ENCODE measurements at places on chromosomes 16 and 17.

GRCh38 chr17:8163978-8164814 lies 1.4 kb upstream of the VAMP2 start:
- DNase-seq = peak; percentile 61

DNA sequence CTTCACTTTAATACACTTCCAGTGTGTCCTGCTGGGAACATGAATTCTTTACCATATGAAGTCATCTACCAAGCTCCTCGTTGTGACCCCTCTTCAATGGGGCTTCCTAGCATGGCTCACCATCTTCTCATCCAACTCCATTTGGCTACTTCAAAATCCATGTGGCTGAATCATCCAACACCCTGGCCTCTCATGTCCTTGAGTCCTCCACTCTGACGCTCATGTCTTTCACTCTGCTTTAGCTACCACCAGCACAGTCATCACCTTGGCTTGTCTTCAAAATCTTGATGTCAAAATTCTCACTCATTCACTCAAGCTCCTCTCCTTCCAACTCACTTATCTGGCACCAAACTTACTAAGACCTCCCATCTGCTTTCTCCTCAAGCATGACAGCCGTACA lies 35.8 kb downstream of the AMFR start:
- peak; percentile 95 for DNase-seq

DNA sequence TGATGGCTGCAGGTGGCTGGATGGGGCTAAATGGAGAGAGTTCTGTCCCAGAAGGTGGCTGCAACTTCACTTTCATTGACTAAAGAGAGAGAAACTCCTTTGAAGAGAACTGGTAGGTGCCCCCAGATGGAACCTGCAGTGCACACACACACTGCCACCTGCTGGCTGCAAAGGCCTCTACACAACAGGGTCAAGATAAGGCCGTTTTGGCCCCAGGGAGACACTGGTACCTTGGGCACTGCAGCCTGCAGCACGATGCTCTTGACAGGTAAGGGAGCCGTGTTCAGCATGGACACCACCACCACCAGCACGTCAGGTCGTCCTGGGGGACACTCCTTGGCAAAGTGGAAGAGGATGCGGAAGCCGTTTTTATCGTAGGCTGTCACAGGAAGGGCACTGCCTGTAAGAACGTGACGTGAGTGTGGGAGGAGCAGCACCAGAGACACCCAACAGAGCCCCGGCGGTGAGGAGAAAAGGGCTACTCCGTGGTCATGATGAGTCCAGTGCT lies 22.7 kb downstream of the GGA3 start:
- peak; percentile 74 for DNase-seq

GRCh38 chr16:84729716-84730320 lies 30.0 kb downstream of the USP10 start:
- no peak for DNase-seq

DNA sequence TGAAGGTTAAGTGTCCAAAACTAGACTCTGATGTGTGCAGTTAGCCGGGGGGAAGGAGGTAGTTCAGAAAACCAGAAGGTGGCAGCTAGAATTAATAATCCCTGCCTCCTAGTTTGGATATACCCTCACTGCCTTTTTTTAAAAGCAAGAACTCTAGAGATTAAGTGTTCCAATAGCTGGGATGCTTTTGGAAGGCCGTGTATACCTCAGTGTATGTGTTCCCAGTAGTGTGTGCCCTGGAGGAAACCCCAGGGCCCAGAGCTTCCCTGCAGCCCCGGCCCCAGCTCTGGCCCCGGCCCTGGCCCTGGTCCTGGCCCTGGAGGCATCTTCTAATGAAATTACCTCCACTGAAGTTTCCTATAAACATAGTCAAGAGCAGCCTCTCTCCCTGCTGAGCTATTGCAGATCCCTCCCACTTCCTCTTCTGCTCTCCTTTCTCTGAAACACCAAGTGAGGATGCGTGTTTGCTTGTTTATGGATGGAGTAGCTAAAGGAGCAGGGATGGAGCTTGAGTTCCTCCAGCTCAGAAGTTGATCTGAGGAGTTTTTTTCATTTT lies 130.7 kb downstream of the PRKCA start:
- DNase-seq = no peak

- no peak for DNase-seq
Observed at GRCh38 chr17:3433741-3434140, at the start of gene OR1E2. Gene OR1E2 (minus strand): TSS chr17:3433841. CDS start chr17:3433841, 0 bp downstream.

GRCh38 chr17:3335876-3336275 lies 37.7 kb upstream of the OR3A1 start:
- peak; percentile 12 for DNase-seq

DNA sequence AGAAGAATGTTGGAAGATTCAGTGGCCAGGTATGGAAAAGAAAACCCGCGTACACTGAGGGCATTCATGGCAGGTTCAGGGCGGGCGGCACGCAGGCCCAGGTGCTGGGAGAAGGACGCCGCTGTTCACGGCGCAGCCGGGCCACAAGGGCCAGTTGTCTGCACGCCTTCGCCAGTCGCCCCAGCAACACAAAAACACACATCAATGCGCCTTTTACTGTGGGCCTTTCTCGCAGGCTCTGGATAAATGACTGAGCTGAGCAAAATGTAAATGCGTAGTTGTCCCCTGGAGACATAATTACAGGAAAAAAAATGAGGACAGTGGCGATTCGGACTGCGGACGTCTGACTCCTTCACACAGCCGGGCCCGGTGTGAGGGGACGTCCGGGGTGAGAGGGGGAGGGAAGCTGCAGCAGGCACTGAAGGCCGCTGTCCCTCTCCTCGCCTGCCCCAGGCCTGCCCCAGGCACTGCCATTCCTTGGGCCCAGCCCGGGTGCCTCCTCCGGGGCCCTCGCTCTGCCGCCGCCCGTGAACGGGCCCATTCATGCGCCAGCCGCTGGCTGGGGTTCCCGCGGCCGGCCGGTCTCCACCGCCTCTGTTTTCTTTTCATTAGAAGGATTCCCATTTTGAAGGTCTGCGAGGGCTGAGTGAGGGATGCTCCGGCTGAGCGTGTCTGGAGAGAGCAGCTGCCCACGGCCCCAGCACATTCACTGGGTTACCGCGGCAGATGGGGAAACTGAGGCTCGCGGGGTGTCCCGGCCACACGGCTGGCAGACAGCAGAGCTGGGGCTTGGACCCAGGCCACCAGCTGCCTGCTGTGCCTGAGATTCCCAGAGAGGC lies 6.5 kb upstream of the ZNF469 start:
- DNase-seq = no peak

DNA sequence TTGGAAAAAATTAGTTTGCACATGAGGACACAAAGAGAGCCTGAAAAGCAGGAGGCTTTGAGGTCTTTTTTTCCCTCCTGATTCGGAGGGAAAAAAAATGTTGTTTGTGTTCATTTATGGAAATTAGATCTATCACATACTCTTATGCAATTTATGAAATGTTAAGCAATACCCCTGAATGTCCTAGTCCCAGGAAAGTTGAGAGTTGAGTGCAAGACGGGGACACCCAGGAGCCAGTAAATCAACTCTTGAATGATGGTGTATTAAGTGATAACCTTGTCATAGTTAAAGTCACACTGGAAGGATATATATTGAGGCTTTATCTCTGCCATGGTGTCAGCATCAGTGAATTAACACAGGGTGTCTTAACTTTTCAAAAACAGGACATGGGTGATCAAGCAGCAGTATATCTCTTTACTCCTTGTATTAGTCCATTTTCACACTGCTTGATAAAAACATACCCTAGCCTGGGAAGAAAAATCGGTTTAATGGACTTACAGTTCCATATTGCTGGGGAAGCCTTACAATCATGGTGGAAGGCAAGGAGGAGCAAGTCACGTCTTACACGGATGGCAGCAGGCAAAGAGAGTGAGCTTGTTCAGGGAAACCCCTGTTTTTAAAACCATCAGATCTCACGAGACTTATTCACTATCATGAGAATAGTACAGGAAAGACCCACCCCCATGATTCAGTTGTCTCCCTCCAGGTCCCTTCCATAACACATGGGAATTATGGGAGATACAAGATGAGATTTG lies 469.0 kb downstream of the MAF start:
- DNase-seq = no peak

DNA sequence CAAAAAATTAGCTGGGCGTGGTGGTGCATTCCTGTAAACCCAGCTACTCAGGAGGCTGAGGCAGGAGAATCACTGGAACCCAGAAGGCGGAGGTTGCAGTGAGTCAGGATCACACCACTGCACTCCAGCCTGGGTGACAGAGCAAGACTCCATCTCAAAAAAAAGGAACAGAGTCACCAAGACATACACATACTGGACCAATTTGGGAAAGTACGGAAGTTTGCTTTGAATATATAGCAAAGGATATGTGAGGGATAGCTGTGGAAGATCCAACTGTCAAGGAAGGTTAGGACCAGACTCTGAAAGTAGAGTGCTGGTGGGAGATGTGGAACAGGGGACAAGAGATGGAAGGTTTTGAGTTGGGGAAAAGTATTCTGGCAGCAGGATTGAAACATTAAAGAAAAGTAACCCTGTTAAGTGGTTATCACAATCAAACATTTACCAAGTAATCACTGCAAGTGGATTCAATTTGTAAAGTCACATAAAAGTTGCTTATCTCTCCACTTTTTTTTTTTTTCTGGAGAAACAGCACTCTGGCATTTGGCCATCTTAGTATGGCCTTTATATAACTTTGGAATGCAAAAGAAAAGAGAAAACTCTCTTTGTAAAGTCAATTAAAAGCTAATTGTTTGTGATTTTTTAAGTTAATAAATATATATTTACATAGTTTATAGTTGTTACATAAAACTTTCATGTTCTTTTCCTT lies 259.4 kb upstream of the TBX2 start:
- no peak for DNase-seq

GRCh38 chr17:72622661-72623433 lies 469.6 kb downstream of the SLC39A11 start:
- peak; percentile 71 for DNase-seq

DNA sequence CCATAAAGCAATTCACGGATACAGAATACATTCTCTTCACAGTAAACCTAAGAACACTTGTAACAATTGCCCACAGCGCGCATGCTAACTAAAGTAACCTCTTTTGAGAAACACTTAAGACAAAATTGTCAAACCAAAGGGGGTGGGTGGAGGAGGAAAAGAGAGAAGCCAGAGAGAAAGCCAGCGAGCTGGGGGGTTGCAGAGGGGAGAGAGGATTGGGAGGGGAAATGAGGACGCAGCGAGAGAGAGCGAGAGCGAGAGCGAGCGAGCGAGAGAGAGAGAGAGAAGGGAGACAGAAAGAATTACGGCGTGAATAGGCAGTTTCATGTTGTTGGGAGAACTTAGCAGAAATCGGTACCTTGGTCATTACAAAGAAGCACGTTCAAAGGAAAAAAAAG lies 1.6 kb upstream of the HOXB7 start:
- DNase-seq = peak; percentile 56

DNA sequence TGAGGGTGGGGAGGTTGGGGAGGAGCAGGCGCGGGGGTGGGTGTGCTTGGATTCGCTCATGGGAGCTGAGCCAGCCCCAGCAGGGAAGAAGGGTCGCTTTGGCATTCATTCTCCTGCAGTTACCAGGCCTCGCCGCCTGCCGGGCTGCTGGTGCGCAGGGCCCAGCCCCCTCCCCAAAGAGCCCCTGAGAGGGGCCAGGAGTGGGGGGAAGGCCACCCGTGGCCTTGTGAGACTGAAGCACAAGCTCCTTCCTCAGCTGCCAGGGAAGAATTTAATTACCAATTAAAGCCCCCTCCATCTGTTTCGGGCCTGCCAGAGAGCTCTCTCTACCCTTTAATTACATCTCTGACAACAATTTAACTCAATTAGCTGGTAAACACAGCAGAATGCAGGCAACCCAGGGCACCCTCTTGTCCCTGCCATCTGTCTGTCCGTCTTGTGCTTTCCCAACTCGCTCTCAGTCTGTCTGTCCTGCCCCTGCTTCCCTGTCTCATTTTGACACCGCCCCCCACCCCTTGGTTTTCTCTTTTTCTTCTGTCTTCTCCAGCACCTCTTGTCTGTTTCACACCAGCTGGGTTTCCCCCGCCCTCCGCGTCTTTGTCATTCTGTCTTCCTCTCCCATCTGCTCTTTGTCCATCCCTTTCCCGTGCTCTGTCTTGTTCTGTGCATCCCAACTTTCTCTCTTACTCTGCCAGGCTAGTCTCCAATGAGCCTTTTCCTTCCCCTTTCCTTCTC lies 32.7 kb downstream of the CDK5RAP3 start:
- no peak for DNase-seq

GRCh38 chr17:1299552-1300370 lies 20.3 kb downstream of the TRARG1 start:
- no peak for DNase-seq

GRCh38 chr16:72107371-72107770 lies 13.7 kb downstream of the DHX38 start:
- no peak for DNase-seq

DNA sequence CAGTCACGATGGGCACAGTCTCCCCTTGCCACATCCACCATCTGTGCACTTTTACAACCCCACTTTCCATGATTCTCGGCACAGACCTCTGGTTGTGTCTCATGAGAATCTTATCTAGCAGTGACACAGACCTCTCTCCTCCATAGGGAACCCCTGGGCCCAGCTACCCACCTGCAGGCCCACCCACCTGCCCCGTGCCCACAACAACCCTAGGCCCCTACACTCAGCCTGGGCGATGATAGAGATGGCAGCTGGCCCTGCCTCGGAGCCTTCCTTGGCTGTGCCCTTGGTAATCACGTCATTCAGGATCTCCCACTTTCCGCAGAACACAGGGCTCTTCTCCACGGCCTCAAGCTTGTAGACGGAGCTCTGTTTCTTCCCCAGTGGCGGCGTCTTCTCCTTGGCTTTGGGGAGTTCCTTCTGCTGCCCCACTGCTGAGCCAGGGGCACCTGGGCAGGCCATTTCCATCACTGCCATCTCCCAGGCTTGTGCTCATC lies 26.5 kb downstream of the MAP3K14 start:
- no peak for DNase-seq

DNA sequence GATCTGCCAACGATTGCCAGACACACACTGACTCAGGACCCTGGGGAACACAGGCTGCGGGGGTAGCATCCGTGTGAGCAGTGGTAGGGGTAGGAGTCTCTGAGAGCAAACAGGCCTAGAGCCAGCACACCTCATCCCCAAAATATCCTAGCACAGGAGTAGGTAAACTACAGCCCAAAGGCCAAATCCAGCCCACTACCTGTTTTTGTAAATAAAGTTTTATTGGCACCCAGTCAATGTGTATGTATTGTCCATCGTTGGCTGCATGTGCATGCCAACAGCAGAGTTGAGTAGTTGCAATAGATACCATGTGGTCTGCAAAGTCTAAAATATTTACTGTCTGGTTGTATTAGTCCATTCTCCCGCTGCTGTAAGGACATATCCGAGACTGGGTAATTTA lies 55.5 kb upstream of the GPRC5B start:
- DNase-seq = no peak

- no peak for DNase-seq
Observed at GRCh38 chr17:69725146-69725545, 310.6 kb downstream of the MAP2K6 start.

GRCh38 chr17:28725166-28725659 lies 820 bp downstream of the TLCD1 start:
- peak; percentile 74 for DNase-seq

- DNase-seq = peak; percentile 67
Observed at GRCh38 chr17:17416400-17417360, 60.1 kb upstream of the MED9 start.

DNA sequence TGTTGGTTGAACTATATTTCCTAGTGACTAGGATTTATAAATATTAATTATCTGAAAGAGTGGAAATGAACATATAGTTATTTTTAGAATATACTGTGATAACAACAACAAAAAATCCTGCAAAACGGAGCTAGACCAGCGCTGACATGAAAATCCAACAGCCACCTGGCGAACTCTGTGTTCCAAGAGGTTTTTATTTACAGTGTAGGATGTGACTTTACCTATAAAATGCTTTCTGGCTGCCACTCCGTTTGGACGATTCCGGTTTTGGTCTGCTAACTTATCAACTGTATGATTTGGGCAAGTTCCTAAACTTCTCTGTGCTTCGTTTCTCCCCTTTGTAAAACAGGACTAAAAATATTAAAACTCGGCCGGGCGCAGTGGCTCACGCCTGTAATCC lies 73.7 kb downstream of the ADCY9 start:
- DNase-seq = no peak

GRCh38 chr17:77391668-77392375 lies 251.1 kb downstream of the SEC14L1 start:
- peak; percentile 64 for DNase-seq
